ENCODE measurements at places on chromosomes 5 and 9.

- no peak for DNase-seq
Observed at GRCh38 chr9:34581318-34581717, 8.2 kb downstream of the CNTFR start.

DNA sequence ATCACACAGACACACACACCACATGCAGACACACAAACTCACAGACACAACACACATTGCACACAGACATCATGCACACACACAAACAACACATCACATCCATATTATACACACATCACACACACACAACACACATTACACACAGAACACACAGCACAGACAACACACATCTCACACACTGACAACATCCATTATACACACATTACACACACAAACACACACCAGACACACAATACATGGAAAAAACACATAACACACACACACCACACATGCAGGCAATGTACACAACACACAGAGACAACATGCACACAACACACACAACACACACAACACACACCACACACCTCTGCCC, 4.8 kb upstream of the CCDC187 start:
- DNase-seq, result no peak

DNA sequence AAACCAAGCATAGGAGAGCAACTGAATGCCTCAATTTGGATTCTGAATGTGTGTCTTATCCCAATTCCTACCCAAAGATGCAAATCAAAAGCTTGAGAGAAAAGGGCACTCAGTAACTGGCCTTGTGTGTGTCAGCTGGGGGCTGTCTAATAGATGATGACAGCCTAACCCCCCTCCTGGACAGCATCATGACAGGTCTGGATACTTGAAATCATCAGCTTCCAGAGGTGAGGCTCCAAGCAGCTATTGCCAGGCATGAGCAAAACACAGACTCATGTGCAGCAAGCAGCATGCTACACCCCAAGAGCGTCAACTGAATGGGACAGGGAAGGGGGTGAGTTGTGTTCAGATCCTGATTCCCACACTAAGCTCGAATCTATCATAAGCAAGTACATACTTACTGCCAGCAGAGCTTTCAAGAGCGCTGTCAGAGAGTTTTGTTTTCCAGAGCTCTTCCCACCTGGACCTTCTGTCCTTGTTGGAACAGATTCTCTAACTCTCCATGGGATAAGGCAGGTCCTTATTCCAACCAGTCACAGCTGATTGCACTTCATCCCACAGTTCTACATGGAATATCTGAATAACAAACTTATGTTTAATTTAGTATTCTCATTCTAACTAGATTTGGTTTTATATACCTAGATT, 467.5 kb downstream of the DTWD2 start:
- no peak for DNase-seq

DNA sequence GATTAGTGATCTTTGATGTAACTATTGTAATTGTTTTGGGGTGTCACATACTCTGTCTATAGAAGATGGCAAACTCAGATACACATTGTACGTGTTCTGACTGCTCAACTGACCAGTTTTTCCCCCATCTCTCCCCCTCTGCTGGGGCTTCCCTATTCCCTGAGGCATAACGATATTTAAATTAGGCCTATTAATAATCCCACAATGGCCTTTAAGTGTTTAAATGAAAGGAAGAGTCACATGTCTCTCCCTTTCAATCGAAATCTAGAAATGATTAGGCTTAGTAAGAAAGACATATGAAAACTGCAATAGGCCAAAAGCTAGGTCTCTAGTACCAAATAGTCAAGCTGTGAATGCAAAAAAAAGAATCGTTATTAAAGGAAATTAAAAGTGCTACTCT, 265.6 kb downstream of the TMEM232 start:
- DNase-seq, result no peak

DNA sequence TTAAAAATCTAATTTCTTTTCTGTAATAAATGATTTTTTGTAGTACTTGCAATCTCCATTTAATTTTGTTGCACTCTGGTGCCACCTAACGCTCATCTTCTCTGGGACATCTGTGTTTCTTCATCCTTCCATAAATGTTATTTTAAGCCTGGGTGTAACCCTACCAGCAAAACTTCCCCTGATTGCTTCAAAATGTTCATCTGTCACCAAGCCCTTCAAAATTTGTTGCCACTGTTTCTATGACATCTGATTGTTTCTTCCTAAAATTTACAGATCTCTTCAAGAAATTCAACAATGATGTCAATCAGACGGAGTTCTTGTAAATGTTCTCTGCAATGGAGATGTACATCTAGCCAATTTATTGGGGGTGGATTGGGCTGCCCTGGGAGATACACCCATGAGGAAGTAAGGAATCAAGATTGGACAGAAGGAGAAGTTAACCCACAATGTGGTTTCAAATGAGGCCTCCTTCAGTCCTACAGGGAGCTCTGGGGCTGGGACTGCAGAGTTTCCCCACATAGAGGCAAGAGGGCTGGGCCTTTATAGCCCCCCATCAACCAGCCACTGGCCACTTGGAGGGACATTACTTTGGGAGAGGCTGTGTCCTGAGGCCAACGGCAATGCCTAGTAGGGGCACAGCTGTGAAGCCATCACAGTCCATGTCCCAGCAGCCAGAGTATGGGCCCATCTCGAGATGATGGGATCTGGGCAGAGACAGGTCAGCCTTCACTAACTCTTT, 23.3 kb downstream of the MCTP1 start:
- no peak for DNase-seq

DNA sequence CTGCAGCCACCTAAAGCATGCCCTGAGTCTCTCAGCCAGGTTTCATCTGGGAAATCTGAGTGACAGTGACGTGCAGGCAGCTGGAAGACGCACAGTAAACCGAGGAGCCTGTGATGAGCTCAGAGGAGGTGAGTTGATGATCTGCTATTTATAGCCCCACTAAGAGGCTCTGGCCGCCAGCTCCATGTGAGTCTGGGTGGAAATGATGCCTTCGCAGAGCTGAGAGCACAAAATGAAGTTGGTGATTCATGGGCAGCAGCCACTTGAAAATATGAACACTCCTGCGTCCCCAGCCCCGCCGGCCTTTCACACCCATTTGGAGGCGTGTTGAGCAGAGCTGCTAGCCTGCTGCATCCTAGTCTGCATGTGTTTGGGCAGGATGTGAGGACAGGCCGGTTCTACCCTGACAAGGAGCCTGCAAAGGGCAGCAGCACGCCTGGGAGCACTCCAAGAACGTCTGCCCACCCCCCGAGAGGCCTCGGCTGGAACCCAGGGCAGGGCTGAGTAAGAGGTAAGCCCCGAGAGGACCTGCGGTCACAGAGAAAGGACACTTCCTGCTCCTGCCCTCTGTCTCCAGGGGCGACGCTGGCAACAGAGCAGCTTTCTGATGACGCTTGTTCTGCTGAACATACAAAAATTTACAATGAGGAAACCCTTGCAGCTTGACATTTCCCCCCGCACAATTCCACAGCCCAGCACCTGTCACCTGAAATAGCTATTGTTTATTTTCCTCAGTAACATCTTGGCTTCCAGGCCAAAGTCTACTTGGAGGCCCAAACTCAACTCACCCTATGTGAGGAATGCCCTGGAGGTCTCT, 25.1 kb upstream of the CDKN2AIPNL start:
- DNase-seq, result no peak

DNA sequence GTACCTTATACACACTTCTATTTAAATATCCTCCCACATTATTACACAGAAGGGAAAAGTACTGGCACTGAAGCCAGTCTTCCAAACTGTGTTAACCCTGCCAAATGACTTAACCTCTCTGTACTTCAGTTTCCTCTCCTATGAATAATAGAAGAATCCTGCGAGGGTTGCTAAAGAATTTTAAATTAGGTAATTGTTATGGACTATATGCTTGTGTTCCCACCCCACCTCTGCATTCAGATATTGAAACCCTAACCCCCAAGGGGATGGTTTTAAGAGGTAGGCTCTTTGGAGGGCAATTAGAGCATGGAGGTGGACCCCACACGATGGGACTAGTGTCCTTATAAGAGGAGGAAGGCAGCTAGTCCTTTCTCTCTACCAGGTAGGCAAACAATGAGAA, 72.7 kb downstream of the TTLL11 start:
- no peak for DNase-seq

DNA sequence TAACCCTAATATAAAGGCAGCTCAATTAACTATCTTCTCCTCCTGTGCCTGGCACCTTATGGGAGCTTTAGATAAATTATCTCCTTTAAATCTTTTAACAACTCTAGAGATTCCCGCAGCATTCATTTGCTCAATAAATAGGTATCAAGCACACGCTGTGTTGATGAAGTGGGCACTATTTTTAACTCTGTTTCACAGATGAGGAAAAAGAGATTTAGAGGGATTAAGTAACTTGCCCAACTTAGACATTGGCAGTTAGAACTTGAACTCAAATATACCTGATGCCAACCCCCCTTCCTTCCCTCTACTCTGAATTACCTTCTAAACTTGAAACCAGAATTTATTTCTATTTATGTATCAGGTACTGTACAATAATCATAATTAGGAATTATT, 112.4 kb downstream of the SH3TC2 start:
- no peak for DNase-seq

- DNase-seq, result no peak
Observed at GRCh38 chr9:130356033-130356432, 88.7 kb upstream of the ASS1 start.

DNA sequence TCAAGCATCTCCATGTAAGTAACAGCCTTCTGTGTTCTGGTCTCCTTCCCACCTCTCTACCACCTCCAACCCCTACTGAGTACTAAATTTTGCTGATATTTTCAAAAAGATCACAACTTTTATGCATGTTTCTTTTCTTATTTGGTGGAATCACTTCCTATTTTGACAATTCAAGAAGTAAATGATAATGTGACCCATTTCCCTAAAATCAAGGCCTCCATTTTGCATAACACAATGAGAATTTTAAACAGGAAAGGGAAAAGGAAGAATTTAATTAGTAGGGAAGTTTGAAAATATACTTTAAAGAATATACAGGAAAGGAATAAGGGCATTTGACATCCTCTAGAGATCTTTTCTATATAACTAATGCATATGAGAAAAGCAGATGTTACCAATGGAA, 212.9 kb upstream of the RASA1 start:
- no peak for DNase-seq

GRCh38 chr9:131433302-131433854, 39.5 kb downstream of the PRRC2B start:
- no peak for DNase-seq

DNA sequence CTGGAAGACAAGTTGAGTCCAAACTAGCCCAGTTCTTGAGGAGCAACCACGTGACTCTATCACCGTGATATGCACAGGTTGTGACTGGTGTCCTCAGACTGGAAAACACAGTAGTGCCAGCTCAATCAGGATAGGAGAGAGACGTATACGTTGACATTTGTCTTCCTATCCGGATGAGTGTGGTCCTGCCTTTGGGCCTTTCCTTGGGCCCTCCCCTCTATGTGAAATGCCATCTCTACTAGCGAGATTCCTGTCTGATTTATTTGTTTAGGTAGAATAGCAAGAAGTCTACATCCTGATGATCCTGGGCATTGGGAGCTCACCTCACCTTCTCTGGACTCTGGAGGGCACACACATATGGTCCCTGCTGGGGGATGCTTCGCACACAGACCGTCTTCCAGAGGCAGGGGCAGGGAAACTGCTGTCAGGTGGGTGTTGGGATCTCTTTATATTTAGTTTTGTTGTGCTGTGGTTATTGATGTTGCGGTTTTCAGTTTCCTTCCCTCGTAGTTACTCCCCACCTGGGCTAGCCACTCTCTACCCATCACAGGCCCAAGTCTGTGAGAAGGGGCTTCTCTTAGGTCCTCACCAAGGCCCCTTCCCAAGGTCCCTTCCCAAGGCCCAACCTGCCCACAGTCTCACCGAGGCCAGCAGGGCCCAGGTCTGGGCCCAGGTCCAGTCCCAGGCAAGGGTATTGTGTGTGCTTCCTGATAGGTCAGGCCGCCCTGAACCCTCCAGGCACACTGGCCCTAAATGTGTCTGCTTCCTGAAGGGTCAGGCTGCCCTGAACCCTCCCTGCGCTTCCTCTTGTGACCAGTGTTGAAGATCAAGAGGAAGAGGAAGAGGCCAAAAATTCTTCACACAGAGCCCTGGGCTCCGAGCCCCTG, 19.0 kb upstream of the SPINK4 start:
- DNase-seq, result no peak

DNA sequence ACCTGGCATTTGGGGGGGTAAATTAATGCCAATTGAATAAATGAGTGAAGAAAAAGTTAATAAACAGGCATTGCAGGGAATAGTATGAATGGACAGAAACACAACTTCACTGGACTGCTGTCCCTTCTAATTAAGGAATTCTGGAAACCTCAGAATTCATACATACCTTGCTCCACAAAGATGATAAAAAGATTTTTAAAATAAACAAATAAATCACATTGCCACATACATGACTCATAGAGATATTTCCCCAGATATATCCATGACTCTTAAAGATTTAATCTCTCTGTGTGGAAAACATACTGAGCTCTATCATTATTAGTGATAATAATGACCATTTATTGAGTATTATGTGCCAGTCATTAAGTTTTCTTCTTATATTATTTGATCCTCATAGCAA, 469.0 kb upstream of the MEF2C start:
- no peak for DNase-seq

GRCh38 chr9:128781187-128782070, 5.6 kb upstream of the TBC1D13 start:
- DNase-seq, result no peak

GRCh38 chr5:107502676-107503060, 168.1 kb downstream of the EFNA5 start:
- DNase-seq, result no peak

DNA sequence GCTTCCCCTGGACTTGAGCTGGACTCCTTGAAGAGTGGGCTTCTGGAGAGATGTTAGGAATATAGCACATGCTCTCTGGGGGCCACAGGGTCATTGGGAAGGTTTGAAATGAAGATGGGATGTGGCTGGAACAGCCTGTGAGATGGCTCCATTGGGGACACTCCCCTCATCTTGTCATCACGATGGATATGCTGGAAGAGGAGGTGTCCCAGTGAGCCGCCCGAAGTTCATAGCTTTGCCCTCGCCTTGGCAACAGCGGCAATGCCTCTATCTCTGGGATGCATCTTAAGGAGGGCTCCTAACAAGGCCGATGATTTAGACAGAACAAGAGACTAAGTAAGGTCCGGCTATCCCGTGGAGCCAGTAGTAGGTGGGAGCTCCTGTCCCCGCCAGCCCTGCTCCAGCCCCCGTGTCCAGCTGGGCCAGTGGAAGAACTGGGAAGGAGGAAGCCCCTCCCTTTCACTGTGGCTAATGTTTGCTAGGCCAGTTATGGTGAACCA, 23.9 kb downstream of the AMBP start:
- DNase-seq, result no peak

- DNase-seq, result no peak
Observed at GRCh38 chr9:131335368-131335755, 45.8 kb downstream of the PLPP7 start.
